ENCODE measurements at places on chromosomes 2 and 18. TPM values are rescaled to one million over a fixed set of nuclear protein-coding genes. Genes with fewer than 3 reads are reported as not detected.

Gene MYO3B
- total RNA-seq = 0.05 TPM

GRCh38 chr2:237486819-237487448, at the start of gene MLPH:
MLPH (plus strand) TSS chr2:237487251; CDS start chr2:237493427, 6,176 bp downstream.
- DNase-seq = peak; percentile 80

DNA sequence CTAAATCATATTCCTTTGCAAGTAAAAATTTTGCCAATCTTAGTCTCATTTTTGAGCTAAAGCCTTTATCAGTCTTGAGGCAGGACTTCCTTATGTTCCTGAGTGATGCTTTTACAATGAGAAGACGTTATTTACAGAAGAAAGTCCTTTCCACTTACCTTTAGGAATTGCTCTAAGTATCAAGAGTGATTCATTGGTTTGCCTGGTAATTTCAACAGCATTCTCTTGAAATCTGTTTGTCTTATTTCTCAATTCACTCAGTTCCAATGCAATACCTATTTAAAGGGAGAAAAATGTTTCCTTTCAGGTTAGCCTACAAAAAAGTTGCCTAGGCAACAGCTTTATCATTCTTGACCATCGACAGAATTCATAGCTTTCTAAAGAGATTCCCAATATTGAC, 137.2 kb downstream of the LAMA1 start:
- no peak for DNase-seq

- DNase-seq = no peak
Observed at GRCh38 chr2:173922760-173923159, 42.4 kb downstream of the SP3 start.

DNA sequence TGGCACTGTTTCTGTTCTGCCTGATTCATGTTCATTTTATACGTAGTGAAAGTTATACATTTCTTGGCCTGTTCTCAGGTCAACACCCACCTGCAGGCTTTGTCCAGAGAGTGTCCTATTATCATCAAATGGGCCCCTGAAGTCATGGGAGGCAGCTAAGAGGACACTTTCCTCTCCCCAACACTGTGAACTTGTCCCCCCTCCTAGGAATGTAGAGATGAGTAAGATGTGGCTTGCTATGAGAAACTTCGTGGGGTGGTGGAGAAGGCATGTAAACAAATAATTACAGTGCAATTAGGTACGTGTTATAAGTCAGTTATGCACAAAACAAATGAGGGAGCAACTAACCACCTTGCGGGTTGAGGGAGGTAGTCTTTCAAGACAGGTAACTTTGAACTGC, 57.9 kb downstream of the COL4A3 start:
- DNase-seq = no peak
